ENCODE measurements at places on chromosomes 11 and 22. TPM values are rescaled to one million over a fixed set of nuclear protein-coding genes. Genes with fewer than 3 reads are reported as not detected.

Gene SAA4
- total RNA-seq = not detected

GRCh38 chr11:57276169-57276970 lies 39.3 kb upstream of the APLNR start:
- DNase-seq = no peak

- no peak for DNase-seq
Measured at GRCh38 chr11:95682552-95682951, 107.0 kb downstream of the FAM76B start.

- no peak for DNase-seq
Measured at GRCh38 chr11:82176365-82176764, 557.3 kb downstream of the FAM181B start.

DNA sequence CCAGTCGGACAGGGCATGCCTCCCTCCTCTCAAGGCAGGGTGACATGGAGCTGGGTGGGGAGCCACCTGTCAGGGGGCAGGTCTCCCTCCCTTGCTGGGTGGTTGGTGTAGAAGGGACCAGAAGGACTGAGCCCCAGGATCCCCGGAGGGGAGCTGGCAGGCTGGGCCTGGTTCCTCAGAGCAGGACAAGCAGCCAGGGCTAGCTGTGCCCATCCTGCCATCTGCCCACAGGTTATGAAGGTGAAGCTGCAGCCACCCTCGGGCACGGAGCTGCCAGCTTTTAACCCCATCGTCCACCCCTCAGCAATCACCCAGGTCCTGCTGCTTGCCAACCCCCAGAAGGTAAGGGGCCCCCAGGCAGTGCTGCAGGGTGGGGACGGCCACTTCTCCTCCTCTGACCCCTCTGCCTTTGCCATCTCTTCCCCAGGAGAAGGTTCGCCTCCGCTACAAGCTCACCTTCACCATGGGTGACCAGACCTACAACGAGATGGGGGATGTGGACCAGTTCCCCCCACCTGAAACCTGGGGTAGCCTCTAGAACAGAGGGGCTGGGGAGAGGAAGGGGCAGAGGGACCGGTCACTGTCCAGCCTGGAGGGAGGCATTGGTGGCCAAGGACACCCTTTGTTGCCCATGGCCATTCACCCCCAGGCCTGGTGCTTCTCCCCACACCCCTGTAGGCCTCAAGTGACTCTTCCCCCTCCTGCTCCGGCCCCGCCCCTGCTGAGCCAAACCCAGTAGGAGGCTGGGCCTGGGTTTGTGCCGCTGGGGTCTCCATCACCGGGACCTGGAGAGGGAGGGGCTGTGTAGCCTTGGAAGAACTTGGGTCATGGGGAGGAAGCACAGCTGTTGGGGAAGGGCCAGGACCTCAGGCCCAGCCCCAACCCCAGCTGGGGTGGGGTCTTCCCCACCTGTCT lies 7.0 kb upstream of the SH3BP1 start:
- DNase-seq = no peak

- no peak for DNase-seq
Measured at GRCh38 chr22:29207562-29208501, 2.1 kb downstream of the EMID1 start.

GRCh38 chr11:65953471-65953870 lies 8.1 kb upstream of the SART1 start:
- no peak for DNase-seq

DNA sequence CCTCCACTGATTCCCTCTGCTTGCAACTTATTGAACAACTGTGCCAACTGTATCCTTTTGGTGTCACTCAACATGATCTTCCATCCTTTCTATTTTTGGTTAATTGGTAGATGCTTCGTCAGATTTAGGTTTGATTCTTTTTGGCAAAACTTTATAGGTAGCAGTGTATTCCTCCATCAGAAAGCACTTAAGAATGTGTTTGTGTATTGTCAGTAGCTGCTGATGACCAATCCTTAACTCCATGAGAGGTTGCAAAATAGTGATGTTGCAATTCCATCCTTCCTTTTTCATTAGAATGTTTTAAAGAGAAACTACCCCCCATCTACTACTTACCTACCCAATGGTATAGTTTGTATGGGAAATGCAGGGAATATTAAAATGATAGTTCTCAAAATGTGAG lies 22.1 kb downstream of the FAM76B start:
- no peak for DNase-seq

Gene SDHD
- 140 TPM for total RNA-seq

DNA sequence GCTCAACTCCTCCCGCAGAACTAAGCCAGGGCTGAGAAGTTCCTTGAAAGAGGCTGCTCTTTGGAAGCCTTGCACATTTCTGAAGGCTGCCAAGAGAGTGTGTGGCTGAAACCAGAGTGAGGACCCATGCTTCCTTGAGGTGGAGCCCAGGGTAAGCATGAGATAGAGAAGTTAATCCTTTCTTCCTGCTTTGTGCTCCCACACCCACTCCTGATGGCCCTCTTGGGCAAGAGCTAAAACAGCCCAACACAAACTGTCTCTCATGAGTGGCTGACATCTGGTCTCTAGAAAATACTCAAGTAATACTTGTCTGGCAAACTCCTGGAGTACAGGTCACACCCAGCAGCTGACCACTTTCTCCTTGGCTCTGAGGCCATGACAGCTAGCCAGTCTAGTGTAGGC lies 523.7 kb downstream of the INSC start:
- DNase-seq = no peak

DNA sequence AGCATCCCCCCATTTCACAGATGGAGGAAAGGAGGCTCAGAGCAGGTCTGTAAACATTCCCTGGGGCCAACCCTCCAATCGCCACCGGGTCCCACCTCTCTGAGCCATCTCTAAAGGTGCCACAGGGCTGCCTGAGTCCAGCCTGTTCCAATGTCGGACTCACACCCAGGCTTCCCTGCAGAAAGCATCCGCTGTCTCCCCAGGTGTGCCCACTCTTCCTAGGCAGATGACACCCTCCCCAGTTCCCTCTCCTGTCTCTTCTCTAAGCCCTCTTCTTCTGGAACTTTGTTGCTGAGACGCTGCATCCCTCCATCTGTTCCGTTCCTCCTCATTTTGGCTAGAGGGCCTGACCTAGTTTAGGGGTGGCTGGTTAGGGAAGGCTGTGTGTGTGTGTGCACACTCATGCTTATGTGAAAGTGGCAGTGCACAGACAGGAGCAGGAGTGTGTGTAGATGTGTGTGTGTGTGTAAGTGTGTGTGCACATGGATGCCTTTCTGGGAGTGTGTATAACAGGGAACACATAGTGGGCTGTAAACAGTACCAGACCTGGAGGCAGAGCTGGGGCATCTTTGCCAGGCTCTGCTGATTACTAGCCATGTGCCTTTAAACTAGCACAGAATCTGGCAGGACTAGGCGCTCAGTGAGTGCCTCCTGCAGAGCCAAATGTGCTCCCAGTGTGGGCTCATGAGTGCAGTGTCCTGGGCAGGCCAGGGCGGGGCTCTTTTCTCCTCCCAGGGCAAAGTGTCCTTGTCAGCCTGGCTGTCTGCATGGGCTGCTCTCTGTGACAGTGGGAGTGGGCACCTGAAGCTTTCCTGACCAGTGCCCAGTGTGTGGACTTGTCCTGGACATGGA lies 77.3 kb upstream of the NECTIN1 start:
- no peak for DNase-seq

- DNase-seq = no peak
Measured at GRCh38 chr11:128405714-128406662, 181.4 kb downstream of the ETS1 start.

Gene VPS26B
- total RNA-seq = 11.5 TPM

DNA sequence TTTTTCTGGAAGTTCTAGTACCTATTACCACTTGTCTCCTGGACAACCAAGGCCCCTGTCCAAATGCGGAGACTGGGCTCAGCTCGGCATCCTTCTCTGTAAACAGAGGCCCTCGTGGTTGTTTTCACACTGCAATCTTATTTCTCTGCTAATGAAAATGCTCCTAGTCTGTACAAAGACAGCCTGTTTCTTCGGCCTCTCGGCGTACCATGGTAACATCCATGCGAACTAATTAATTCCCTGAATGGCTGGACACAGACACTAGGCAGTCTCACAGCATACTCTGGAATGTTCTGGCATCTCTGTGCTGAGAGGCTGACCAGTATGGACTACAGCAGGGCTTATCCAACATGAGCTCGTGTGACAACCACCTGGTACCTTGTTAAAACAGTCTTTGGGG lies 5.7 kb downstream of the POLR3H start:
- DNase-seq = no peak

DNA sequence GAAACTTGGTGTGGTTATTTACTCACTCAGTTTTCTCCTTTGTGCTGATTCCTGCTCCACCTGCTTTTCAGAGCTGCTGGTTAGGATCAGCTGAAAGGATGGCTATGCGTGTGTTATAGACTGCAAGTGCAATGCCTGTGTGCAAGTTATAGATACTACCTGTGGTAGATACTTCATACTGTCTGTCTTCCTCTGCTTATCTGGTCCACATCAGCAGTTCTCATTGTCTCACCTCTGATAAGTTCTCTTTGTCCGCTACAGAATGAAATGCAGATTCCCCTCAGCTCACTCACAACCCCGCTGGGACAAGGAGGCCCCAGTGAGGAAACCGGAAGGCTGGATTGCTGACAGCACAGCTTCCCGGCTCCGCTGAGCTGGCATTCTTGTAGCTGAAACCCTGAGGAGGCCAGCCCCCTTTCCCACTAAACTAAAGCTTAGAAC lies 37.5 kb upstream of the LYVE1 start:
- DNase-seq = no peak

GRCh38 chr22:33013531-33014162 lies 44.5 kb downstream of the SYN3 start:
- DNase-seq = no peak

DNA sequence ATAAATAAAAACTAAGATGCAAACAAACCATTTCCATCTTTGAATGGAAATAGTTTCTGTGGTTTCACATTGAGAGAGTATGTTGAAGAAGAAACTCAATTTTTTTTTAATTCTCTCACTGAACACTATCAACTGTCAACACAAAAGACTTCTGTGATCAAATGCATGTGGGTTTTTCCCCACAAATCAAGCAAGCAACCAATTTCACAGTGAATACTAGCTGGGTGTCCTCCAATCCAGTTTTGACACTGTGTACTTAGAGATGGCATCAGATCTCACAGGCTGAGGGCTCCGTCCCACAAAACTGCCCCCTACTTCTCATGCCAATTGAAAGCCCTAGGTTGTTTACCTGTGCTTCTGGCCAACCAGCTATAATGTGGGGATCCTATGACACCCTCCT lies 34.5 kb downstream of the CTSC start:
- DNase-seq = no peak

DNA sequence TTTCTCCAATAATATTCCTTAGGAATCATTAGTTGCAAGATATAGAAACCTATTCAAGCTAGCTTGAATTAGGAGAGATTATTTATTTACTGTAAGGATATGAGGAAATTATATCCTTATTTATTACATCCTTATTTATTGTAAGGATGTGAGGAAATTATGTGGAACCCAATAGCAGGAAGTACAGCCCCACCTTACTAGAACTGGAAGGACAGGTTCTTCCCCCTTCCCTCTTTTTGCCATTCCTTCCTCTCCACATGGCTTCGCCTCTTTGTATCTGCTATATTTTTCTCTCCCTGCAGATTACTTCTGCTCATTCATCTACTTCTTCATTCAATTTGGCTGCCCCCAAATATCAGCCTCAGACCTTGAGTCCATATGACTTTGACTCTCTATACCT lies 49.5 kb upstream of the B3GNT6 start:
- no peak for DNase-seq

Gene RFPL2
- 2.8 TPM for total RNA-seq

DNA sequence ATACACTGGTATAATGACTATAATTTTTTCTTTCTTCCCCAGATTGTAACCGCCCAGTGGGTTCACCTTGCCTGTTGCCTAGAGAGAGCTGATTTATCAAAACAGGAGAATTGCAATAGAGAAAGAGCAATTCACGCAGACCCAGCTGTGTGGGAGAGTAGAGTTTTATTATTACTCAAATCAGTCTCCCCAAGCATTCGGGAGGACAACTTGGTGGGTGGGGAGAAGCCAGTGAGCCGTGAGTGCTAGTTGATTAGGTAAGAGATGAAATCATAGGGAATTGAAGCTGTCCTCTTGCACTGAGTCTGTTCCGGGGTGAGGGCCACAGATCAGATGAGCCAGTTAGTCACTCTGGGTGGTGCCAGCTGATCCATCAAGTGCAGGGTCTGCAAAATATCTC lies 73.2 kb downstream of the SLC35F2 start:
- peak; percentile 21 for DNase-seq

GRCh38 chr11:29318134-29318845 lies 698.5 kb downstream of the KCNA4 start:
- DNase-seq = peak; percentile 16

GRCh38 chr22:26804911-26805539 lies 147.6 kb downstream of the MIAT start:
- no peak for DNase-seq

GRCh38 chr11:61918251-61918937 lies 1.0 kb upstream of the RAB3IL1 start:
- no peak for DNase-seq

DNA sequence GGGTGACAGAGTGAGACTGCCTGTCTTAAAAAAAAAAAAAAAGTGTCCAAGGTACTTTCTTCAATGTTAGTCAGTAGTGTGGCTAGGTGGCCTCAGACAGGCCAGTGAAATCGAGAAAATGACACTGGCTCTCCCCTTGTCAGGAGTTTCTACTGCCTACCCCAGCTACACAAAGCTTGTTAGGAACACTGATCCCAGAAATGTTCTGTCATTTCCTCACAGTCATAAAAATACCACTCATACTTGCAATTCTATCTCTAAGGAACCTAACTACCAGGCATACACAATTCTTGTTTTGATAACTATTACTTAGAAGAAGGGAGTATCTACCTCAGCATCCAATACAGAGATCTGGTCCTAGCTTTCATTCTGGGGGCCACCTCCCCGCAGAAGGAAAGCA lies 31.3 kb downstream of the ATP6V1E1 start:
- DNase-seq = no peak

Gene TYR
- total RNA-seq = not detected

Gene OR51E2
- total RNA-seq = not detected

- no peak for DNase-seq
Measured at GRCh38 chr11:131839326-131839725, 468.9 kb downstream of the NTM start.

GRCh38 chr22:50601669-50602337 lies 1.2 kb downstream of the MAPK8IP2 start:
- no peak for DNase-seq

DNA sequence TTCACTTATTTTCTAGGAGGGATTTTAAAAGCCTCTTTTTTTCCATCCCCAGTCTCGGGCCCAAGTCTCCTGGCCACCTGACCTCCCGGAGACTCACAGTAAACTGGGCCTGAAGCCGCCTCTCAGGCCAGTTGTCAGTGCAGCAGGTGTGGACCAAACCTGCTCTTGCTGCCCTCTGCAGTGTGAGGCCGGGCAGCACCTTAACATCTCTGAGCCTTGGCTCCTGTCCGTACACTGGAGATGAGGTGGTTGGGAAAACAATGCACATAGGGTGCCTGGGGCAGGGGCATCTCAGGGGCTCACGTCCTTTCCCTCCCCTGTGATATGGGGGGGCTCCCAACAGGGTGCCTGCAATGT lies 45.1 kb downstream of the PHF21B start:
- no peak for DNase-seq

DNA sequence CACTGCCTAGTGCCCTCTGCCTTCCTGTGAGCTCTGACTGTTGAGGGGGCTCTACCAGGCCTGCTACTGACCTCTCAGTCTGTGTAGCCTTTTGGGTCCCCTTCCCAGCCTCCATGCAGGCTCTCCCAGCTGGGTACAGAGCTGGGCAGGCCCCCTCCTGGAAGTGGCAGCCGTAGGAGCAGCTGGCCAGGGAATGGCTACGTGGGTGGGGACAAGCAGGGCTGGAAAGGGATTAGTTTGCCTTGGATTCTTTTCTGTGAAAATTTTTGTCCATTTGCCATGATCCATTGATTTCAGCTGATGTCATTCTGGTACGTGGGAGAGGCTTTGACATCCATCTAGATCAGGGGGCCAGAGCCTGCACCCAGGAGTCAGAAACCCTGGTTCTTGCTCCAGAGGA lies 23.9 kb upstream of the NECTIN1 start:
- no peak for DNase-seq

Measured in Caki2 (cell line).